ENCODE measurements at places on chromosomes 2 and 18. TPM values are rescaled to one million over a fixed set of nuclear protein-coding genes. Genes with fewer than 3 reads are reported as not detected.

The ANKAR gene
- 9.3 TPM for total RNA-seq

The LIMS3 gene
- total RNA-seq = 3.1 TPM

The POTEI gene
- total RNA-seq = 0.03 TPM

The HOXD11 gene
- not detected for total RNA-seq

The CYTIP gene
- 10.7 TPM for total RNA-seq

The KCNIP3 gene
- 24.3 TPM for total RNA-seq

The SCG2 gene
- total RNA-seq = 1.1 TPM

The MRO gene
- 0.75 TPM for total RNA-seq

The LOXL3 gene
- 15.9 TPM for total RNA-seq

The MEIS1 gene
- 61.8 TPM for total RNA-seq

The ZAP70 gene
- 12.6 TPM for total RNA-seq

The CCDC148 gene
- 3.1 TPM for total RNA-seq

The SLC4A5 gene
- 4.7 TPM for total RNA-seq

The ALLC gene
- total RNA-seq = 0.81 TPM

The RND3 gene
- 39.7 TPM for total RNA-seq

The SLC9A4 gene
- total RNA-seq = 19.9 TPM

The PROKR1 gene
- not detected for total RNA-seq

The LONRF2 gene
- total RNA-seq = 11.2 TPM

The CRYGC gene
- not detected for total RNA-seq

The OXER1 gene
- total RNA-seq = 3.7 TPM

The NOTO gene
- total RNA-seq = not detected

The HJURP gene
- total RNA-seq = 1.9 TPM

Measured in mucosa of gallbladder (tissue), 1 donor.